Hair follicular keratinocyte (primary cell): ENCODE measurements at places on chromosomes 16 and 17. TPM values are rescaled to one million over a fixed set of nuclear protein-coding genes. Genes with fewer than 3 reads are reported as not detected.

The CCL8 gene
- not detected in 2 replicates for total RNA-seq

The CACNG5 gene
- total RNA-seq, result not detected in 2 replicates

The PRR11 gene
- total RNA-seq, result 31.0 and 54.0 TPM in 2 replicates

The INCA1 gene
- total RNA-seq, result 0.08 TPM in 1 of 2 replicates, not detected in the other

The UTS2R gene
- not detected in 2 replicates for total RNA-seq

The KRTAP1-5 gene
- not detected in 2 replicates for total RNA-seq

The TMEM235 gene
- not detected in 2 replicates for total RNA-seq
